ENCODE measurements at places on chromosomes 7 and 10. TPM values are rescaled to one million over a fixed set of nuclear protein-coding genes. Genes with fewer than 3 reads are reported as not detected.

Gene WEE2
- total RNA-seq: not detected

DNA sequence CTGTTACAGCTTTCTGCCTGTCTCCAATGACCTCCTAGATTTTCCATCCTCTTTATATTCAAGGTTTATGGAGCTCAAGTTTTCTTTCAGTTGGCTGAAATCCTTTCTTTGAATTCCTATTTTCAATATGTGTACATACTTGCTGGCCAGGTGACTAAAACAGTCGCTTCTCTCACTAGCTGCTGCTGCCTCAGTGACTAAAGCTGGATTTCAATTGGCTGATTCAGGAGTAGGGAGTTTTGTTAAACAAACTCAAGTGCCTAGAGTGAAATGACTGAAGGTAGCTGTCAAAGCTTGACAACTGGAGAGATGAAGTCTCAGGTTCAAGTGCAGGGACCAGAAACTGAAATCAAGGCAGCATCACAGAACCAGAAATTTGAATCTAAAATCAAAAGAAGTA, 6.7 kb upstream of the POLR1F start:
- no peak overlapping the region for H3K27ac ChIP-seq
- no peaks in the 10 kb centered on the region for H3K36me3 ChIP-seq
- H3K27me3 ChIP-seq: no peaks in the 10 kb centered on the region
- DNase-seq: no peak
- no peak overlapping the region for H3K4me3 ChIP-seq

Gene RAB19
- 12.9 TPM for total RNA-seq

Gene NUTM2D
- 4.6 TPM for total RNA-seq

GRCh38 chr7:80891259-80891544, 27.6 kb downstream of the SEMA3C start:
- H3K27me3 ChIP-seq: no peaks in the 10 kb centered on the region
- H3K4me3 ChIP-seq: no peak overlapping the region
- DNase-seq: no peak

Gene OR2A1
- 1.4 TPM for total RNA-seq

GRCh38 chr10:61385231-61386001, 67.8 kb downstream of the TMEM26 start:
- no peak for DNase-seq
- H3K36me3 ChIP-seq: no peaks in the 10 kb centered on the region
- no peaks in the 10 kb centered on the region for H3K4me1 ChIP-seq
- H3K27me3 ChIP-seq: no peaks in the 10 kb centered on the region

GRCh38 chr10:101467286-101467770, 113.4 kb downstream of the BTRC start:
- peak; percentile 10 for DNase-seq
- no peak overlapping the region for H3K4me3 ChIP-seq
- peaks cover 6% of the 10 kb centered on the region for H3K4me1 ChIP-seq
- no peaks in the 10 kb centered on the region for H3K27me3 ChIP-seq

DNA sequence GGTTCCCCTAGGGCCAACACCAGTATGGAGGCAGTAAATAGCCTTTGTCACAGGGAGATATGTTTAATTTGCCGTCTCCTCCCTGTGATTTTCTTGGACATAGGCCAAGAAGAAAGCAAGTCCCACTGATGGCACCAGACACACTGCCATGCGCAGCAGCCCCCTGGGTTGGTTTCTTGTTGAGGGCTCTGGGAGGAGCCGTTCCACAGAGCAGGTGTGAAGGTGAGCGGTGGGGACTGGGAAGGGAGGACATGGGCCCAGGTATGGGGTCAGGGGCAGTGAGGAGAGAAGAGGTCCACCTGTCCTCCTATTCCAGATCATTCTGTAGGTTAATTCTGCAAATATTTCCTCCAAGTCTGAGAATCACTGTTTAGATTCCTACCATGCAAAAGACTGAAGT, 376.1 kb downstream of the PLXNA4 start:
- no peaks in the 10 kb centered on the region for H3K27me3 ChIP-seq
- no peaks in the 10 kb centered on the region for H3K4me1 ChIP-seq
- DNase-seq: no peak

DNA sequence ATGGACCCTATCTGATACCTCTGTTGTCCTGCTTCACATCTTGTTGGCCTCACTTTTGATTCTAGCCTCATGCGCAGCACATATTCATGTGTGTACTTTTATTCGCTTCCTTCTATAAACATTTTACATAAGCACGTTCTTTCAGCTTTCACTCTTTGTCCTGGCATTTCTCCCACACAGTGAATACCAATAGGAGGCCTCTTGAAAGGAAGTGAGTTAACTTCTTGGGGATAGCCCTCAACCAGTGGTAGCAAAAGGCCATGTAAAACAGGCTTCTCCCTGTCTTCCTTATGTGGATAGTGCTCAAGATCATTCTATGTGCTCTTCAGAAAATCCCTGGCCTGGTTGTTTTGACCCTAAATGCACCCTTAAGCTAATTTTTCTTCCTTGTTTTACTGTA, 633.9 kb upstream of the MBL2 start:
- H3K4me3 ChIP-seq: no peak overlapping the region
- H3K27me3 ChIP-seq: no peaks in the 10 kb centered on the region
- no peaks in the 10 kb centered on the region for H3K36me3 ChIP-seq

DNA sequence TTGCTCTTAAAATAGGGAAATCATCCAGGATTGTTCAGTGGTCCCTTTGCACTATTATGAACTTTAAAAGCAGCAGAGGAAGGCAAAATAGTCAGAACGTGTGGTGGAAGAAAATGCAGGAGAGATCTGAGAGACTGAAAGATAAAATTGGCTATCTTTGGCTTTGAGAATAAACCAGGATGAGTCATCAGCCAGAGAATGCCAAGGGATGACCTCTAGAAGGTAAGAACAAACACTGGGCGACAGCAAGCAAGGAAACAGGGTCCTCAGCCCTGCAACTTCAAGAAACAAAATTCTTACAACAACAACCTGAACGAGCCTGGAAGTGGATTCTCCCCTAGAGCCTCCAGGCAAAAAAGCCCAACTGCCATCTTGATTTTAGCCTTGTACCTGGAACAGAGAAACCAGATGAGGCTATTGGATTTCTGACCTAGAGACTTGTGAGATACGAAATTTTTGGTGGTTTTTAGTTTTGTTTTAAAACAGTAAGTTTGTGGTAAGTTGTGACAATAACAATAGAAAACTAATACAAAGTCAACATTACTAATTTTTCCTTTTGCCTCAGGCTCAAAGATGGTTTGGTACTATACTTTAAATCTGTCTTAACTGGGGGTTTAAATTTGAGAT, 130.2 kb upstream of the CNTNAP2 start:
- no peaks in the 10 kb centered on the region for H3K4me1 ChIP-seq
- H3K4me3 ChIP-seq: no peak overlapping the region
- no peaks in the 10 kb centered on the region for H3K27me3 ChIP-seq

Gene GALNT17
- 63.8 TPM for total RNA-seq

DNA sequence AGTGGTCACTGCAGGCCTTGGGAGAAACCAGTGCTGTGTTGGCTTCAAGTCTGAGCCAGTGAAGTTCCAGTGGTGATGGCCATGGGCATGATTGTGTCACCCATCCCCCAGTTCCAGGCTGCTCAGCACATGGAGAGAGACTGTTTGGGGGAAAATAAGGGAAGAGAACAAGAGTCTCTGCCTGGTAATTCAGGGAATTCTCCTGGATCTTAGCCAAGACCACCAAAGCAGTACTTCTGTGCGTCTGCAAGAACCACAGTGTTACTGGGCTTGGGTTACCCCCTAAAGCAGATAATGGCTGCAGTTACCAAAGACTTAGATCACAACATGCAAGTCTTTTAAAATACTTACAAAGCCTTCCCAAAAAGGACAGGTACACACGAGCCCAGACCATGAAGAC, 225.0 kb upstream of the SEMA3C start:
- H3K27ac ChIP-seq: no peak overlapping the region
- DNase-seq: no peak
- H3K27me3 ChIP-seq: no peaks in the 10 kb centered on the region

DNA sequence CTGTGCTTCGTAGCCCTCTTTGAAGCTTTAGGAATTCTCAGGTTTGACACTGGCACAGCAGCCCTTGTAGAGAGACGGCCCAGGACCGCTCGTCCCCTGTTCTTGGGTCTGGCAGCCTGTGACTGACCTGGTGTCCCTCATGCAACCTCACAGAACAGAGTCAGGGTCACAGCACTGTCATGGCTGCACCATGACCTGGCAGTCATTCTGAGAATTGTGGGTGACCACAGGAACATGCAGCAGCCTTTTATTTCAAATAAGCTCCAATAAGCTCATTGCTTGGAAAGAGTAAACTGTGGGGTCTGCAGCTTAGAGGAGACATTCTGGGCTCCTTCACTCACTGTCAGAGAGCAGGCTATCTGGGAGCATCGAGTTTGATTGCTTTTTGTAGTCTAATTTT, 42.5 kb downstream of the MYO1G start:
- DNase-seq: no peak
- no peak overlapping the region for H3K4me3 ChIP-seq
- no peaks in the 10 kb centered on the region for H3K27me3 ChIP-seq
- H3K36me3 ChIP-seq: no peaks in the 10 kb centered on the region

Gene FAM25A
- not detected for total RNA-seq

GRCh38 chr7:45001138-45001694, 1.2 kb downstream of the CCM2 start:
- no peaks in the 10 kb centered on the region for H3K36me3 ChIP-seq
- DNase-seq: peak; percentile 12
- H3K27ac ChIP-seq: peak overlapping the region; percentile 35
- no peak overlapping the region for H3K4me3 ChIP-seq

Data from thyroid gland (tissue), 4 donors.